ENCODE measurements at places on chromosomes 3 and 15.

DNA sequence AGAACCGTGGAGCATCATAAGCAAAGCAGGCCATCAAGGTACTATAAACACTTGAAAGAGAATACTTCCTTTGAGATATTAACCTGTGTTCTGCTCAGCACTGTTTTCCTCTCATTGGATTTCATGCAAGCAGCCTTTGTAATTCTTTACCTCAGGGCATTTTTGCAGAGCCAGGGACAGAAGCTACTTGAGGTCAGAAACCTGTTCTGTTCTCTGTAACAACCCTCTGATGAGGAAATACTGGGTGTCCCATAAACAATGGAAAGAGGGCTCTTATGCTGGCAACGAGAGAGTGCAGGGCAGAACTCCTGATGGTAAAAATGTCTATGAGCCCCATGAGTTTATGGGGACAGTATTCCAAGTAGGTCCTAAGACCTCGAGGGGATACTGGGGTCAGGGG, 66.0 kb downstream of the DCLK3 start:
- DNase-seq: no peak

DNA sequence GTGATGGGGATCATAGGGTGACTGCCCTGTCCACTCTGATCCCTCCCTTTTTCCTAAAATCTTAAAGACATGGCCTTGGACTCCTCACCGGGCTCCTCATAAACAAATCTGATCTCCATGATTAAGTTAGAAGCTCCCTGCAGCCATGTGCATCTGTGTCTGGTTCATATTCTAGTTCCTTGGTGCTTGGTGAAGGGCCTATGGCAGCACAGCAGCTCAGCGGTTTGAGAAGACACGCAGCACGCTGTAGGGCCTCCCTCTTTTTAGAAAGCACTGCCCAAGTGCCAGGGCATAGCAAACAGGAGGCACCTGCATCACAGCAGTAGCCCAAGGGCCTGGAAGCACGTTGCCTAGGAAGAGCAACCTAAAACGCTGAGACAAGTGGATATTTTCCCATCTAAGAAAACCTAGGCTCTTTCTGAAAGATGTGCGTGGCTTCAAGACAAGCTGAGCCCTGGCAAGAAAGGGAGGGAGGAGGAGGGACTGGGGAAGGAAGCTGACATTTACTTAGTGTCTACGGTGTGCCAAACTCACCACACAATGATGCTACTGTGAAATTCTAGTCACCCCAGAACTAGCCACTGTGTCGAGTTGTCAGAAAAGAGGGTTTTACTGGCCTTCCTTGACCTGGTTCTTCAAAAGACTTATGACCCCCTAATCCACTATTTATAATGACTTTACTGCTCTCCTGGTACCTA, 14.9 kb upstream of the ULK3 start:
- no peak for DNase-seq

- DNase-seq: no peak
Observed at GRCh38 chr3:64687781-64688604, at the start of gene ADAMTS9. ADAMTS9 (minus strand) TSS chr3:64688000; CDS start chr3:64687657, 343 bp downstream.

GRCh38 chr3:119639494-119640350, 20.7 kb downstream of the POPDC2 start:
- DNase-seq: no peak

DNA sequence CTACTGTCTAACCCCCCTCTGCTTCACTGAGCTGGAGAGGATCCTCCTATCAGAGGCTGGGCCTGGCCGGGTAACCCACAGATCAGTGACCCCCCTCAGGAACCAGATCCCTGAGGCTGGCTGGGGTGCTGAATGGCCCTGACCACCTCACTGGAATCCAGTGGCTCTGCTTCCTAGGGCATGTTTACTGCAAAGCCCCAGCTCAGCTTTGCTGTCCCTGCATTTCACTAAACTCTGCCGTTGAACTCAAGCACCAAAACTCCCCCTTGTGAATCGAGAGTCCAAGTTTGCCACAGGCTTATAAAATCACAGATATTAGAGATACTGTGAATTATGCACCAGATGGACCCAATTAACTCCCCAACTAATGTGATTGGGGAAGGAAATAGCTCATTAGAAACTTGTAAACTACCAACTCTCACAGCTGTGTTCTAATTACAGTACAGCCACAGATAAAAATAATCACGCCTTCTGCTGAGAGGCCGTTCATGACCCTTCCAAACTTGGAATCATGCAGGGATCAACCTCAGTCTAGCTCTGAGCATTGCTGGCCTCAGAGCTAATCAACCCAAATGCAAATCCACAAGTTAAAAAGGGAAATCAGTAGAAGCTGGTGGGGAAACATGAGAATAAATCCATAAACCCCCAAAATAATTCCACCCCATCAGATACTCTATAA, 47.0 kb downstream of the OCA2 start:
- no peak for DNase-seq

GRCh38 chr3:126469479-126469878, 6.2 kb downstream of the ZXDC start:
- no peak for DNase-seq

DNA sequence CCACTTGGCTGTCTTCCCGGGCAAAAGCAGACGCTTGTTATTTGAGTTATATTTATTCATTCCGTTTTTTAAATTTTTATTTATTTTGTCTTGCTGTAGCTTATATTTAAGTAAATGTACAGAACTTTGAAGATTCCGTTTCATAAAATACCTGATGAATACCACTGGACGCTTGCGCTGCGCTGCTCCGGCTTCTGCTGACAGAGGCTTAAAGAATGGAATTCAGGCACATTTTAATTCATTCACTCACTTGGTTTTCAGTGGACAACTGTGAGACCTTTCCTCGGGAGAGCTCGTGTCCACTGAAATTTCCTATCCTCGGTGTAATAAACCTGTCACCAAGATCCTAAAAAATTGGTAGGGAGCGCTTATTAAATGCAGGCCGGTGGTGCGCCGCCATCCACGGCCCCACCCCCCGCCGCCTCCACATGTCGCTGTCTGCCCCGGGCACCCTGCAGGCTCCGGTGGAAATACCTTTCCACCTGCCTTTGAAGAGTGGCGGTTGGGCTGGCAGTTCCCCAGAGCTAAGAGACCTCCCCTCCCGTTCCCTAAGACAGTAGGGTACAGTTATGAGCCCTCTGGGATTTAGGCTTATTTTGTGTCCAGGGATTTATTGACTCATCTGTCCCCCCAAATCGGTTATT, 62.5 kb upstream of the UBE2E1 start:
- no peak for DNase-seq

GRCh38 chr3:72347819-72348319, 500.4 kb downstream of the SHQ1 start:
- no peak for DNase-seq

GRCh38 chr3:9937486-9938238, 4.0 kb downstream of the CRELD1 start:
- no peak for DNase-seq

DNA sequence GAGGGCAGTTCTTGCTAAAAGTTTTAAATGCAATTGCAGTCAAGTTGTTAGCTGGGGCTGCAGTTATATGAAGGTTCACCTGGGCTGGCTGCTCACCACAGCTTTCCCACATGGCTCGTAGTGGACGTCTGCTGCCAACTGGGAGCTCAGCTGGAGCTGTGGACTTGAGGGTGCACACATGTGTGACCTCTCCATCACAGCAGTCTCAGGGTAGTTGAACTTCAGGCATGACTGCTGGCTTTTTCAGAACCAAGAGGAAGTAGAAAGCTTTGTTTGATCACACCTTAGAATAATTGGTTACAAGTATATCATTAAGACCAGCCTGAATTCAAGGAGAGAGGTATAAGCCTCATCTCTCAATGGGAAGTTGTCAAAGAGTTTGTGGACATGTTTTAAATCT, 74.1 kb downstream of the CHL1 start:
- DNase-seq: no peak

DNA sequence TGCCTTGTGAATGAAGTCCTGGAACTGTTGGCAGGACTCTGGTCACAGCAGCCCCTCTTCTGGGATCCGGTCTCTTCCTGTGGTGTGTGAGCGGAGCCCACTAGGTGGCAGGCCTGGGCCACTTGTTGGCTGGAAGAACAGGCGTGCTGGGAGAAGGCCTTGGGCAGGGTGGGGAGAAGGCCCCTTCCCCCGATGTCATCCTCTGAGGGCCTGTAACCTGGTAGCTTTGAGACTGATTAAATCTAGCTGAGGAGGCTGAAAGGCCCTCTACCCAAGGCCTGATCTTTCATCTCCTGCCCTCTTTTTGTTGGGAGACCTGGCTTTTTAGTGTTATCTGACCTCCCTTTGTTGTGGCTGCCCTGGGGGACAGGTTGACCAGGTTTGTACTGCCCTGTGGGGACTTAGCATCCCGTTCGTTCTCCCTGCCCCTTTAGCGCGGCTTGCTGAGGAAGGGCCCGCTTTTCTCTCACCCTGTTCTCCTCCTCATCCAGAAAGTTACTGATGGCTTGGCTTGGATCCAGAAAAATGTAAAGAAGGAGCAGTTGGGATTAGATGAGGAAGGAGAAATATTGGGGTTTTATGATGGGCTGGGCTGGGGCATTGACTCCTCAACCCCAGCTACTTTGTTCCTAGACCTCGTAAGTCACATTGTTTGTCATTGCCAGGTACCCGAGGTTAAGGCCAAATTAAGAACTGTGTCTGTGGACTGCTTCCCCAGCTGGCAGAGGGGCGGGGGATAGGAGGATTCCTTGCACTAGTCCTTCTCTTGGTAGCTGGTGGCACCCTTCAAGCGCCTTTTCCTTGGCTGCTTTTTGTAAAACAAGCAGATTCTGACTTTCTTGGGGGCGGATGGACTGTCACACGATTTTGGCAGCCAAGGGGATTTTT, 48.5 kb downstream of the CHCHD6 start:
- DNase-seq: no peak

DNA sequence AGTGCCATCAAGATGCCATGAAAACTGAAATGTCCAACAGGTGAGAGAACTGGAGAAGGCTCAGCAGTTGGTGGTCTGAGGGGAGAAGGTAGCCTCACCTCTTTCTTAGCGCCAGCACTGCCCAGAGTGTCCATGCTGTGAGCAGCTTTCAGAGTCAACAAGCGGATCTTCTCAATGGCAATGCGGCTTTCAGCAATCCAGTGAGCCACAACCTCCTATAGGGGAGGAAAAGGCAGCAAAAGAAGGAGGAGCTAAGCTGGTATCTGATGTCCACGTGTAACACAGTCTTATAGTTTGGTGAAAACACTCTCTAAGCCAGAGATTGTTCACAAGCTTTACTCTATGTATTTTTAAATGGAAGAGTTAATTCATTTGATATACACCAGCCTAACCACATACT, 36.1 kb upstream of the ACKR4 start:
- DNase-seq: no peak

Data from cerebellar nuclear complex (tissue), 1 donor.